Activated CD4-positive, alpha-beta T cell treated with anti-CD3 and anti-CD28 coated beads, Interleukin-2, amount 10 ng/mL, durations not matched to agents 24 days and 14 days (primary cell): ENCODE measurements at places on chromosomes 2 and 18. TPM values are rescaled to one million over a fixed set of nuclear protein-coding genes. Genes with fewer than 3 reads are reported as not detected.

GRCh38 chr2:88658326-88658725 is 31.1 kb upstream of the EIF2AK3 start:
- H3K4me1 ChIP-seq: no peaks in the 10 kb centered on the region
- H3K27me3 ChIP-seq: no peaks in the 10 kb centered on the region
- no peak overlapping the region for H3K4me3 ChIP-seq
- H3K27ac ChIP-seq: no peak overlapping the region
- DNase-seq: no peak

GRCh38 chr2:14513903-14514302 is 118.6 kb upstream of the LRATD1 start:
- no peaks in the 10 kb centered on the region for H3K36me3 ChIP-seq
- no peak overlapping the region for H3K4me3 ChIP-seq
- H3K27me3 ChIP-seq: no peaks in the 10 kb centered on the region
- no peak overlapping the region for H3K27ac ChIP-seq
- DNase-seq: no peak

PRKAG3 gene
- total RNA-seq: not detected in 2 replicates

DNA sequence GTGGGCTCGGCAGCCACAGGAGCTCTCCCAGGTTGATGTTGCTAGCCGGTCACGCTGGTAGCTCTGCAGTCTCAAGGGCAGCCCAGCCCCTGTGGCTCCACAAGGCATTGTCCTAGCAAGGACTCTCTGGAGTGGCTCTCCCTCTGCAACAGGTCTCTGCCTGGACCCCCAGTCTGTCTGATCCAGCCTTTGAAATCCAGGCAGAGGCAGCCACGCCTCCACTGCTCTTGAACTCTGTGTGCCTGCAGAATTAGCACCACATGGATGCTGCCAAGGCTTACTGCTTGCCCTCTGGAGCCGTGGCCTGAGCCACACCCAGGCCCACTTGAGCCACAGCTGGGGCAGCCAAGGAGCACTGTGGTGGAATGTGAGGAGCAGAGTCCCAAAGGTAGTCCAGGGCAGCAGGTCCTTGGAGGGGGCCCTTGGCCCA is 43.0 kb upstream of the FAHD2A start:
- H3K27ac ChIP-seq: no peak overlapping the region
- peaks cover 4% of the 10 kb centered on the region for H3K27me3 ChIP-seq
- no peaks in the 10 kb centered on the region for H3K4me1 ChIP-seq
- no peak overlapping the region for H3K4me3 ChIP-seq

DNA sequence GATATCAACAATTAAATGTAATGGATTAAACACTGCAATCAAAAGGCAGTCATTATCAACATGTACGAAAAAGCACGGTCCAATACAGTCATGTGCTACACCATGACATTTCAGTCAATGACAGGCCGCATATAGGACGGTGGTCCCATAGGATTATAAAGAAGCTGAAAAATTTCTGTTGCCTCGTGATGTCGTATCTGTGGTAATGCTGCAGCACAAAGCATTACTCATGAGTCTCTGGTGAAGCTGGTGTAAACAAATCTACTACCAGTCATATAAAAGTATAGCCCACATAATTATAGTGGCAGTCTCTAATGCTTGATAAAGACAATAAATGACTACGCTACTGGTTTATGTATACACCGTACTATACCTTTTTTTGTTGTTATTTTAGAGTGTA is 58.4 kb downstream of the RABL2A start:
- H3K4me3 ChIP-seq: no peak overlapping the region
- peaks cover under 1% of the 10 kb centered on the region for H3K4me1 ChIP-seq
- H3K36me3 ChIP-seq: no peaks in the 10 kb centered on the region

DNA sequence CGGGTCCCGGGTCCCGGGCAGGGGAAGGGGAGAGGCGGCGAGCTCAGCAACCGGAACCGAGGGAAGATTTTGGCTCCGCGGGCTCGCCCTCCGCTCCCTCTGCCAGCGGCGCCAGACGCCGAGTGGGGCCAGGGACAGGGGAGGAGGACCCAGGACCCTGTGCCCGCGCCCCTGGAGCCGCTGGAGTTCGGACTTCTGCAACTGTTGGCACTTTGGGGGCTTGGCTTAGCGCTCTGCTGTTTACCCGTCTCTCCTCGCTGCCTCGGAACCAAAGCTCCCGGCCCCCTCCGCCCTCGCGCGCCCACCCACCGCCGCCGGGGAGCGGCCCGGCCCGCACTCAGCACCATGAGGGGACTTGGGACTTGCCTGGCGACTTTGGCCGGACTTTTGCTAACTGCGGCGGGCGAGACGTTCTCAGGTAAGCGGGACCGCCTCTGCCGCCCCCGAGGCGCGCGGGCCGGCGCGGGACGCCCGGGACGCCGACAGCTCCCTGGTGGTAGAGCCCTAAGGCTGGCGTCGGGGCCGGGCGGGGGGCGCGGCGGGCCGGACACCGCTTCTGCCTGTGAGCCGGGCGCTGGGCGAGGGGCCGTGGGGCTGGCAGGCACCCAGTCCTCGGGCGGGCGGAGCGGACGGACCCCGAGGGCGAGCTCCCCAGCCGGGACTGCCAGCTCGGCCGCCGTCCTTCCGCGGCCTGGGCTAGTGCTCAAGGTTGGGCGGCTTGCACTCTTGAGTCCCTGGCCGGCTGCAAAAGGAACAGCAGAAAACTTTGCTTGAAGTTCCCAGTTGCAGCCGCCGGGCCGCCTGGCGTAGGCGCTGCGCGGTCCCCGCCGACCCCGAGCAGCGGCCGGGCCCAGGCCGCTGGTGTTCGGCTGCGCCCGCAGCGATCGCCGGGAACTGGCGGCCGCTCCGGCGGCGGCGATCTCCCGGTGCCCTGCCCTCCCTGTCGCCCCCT is 634 bp downstream of the PTPRM start:
- H3K4me3 ChIP-seq: no peak overlapping the region
- no peak overlapping the region for H3K27ac ChIP-seq
- H3K27me3 ChIP-seq: peaks cover 50% of the 10 kb centered on the region
- H3K36me3 ChIP-seq: no peaks in the 10 kb centered on the region

DNA sequence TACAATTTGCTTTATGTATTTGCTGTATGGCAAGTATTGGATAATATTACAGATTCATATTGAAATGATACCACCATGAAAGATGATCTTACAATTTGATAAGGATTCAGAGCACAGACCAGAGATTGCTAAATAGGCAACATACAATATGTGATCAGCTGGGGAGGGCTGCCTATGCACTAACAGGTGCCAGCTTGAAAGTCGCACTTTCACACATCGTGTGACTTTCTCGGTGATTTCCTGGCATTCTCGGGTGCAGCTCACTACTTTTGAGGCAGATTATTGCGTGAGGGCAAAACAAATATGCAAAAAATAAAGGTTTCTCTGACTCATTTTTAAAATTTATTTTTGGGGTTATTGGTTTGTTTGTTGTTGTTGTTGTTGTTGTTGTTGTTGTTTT is 36.0 kb downstream of the RBMS1 start:
- H3K4me1 ChIP-seq: peaks cover 17% of the 10 kb centered on the region
- H3K27ac ChIP-seq: no peak overlapping the region
- no peak overlapping the region for H3K4me3 ChIP-seq
- no peak for DNase-seq
- H3K36me3 ChIP-seq: peaks cover 8% of the 10 kb centered on the region
